ENCODE measurements at places on chromosomes 7 and 10.

- DNase-seq, result no peak
Measured at GRCh38 chr7:1458683-1459511, at the start of gene MICALL2. TSS of gene MICALL2 (minus strand) at chr7:1459470. CDS start at chr7:1459326, 144 bp downstream.

DNA sequence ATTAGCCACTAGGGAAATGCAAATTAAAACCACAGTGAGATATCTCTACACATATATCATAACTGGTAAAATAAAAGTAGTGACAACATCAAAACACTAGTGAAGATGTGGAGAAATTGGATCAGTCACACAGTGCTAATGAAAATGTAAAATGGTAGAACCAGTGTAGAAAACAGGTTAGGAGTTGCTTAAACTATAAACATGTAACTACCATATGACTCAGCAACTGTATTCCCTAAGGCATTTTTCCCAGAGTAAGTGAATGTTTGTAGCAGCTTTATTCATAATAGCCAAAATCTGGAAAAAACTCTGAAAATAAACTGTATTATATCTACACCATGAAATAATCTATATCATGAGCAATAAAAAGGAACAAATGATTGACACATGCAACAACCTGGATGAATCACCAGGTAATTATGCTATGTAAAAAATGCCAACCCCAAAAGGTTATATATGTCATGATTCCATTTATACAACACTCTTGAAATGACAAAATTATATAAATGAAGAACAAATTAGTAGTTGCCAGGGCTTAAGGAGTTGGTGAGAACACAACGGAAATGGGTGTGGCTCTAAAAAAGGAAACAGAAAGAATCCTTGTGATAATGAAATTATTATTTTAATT lies 22.8 kb downstream of the SLC25A40 start:
- DNase-seq, result no peak

DNA sequence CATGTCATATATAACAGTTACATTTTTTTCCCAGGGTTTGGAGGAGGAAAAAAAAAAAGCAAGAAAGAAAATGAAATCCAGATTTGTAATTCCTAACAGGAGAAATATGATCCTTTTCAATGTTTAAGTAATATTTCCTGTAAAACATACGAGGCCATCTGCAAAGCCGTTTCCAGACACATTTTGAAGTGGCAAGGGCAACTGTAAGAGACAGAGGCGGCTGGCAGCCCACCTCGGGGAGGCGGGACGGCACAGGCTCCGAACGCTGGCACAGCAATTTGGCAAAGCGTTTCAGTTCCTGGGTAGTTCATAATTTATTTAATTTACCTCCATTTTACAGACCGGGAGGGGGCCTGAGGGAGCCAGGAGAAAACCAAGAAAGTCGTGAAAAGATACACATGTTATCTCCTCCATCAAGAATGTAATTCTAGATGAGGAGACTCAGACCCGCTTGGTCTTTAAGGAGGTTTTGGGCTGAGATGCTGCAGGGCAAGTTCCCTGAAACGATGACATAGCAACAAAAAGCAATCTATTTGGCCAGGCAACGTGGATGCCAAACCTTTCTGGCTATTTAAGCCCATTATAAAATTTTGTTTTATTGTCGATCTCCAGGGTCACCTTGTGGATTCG lies 448.5 kb upstream of the MKI67 start:
- no peak for DNase-seq

GRCh38 chr10:7546385-7546967 lies 120.3 kb downstream of the ITIH5 start:
- no peak for DNase-seq

- no peak for DNase-seq
Measured at GRCh38 chr7:27799212-27799611, 59.2 kb downstream of the TAX1BP1 start.

GRCh38 chr10:4826792-4827324 lies 851 bp downstream of the AKR1E2 start:
- no peak for DNase-seq

DNA sequence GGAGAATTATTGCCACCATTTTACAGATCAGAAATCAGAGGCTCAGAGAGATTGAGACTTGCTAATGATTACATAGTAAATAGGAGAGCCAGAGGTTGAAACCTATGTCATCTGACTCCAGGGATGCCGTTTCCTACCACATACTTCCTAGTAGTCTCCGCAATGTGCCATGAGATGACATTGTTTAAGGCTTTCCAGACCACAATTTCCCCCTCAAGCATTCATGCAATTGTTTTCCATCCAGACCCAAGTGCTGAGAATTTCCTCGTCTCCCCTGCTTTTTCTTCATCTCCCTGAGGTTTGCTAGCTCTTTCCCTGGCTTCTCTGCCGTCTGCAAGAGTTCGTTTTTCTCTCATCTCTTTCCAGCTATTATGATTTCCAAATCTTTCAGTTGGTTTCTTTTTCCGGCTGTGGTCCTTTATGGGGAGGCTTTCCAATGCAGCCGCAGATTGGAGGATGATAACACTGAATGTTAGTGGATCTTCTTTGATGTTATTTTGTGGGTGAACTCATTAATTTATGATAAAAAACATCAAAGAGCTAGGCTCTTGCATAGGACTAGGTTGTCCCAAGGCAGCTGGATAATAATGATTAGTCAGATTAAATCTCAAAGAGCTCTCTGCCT lies 6.9 kb upstream of the GOLGA7B start:
- no peak for DNase-seq

- no peak for DNase-seq
Measured at GRCh38 chr7:98387544-98388226, 13.2 kb downstream of the BAIAP2L1 start.

DNA sequence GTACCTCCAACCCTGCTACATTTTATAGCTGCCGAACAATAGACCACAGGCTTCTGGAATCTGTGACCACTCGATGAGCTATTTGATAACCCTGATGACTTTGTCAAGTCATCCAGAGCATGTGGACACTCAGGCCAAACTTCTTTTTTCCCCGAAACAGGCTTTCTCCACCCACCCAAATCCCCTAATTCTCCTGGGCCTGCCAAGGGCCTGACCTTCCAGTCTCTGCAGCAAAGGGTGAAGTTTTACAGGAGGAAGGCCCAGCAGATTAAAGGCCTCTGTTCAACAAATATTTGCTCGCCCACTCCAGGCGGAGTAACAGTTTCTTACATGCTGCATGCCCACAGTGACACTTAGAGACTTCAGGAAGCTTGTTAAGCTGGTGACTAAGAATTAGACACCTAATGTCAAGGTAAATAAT lies 2.0 kb downstream of the JCAD start:
- no peak for DNase-seq

- DNase-seq, result no peak
Measured at GRCh38 chr10:119368991-119369869, 161.9 kb downstream of the GRK5 start.

All from stimulated activated CD8-positive, alpha-beta memory T cell treated with anti-CD3 and anti-CD28 coated beads, Interleukin-2, amount 100 ng/mL, for 1 hour (primary cell).